ENCODE measurements at places on chromosomes 12 and 14. TPM values are rescaled to one million over a fixed set of nuclear protein-coding genes. Genes with fewer than 3 reads are reported as not detected.

Gene KRT5
- total RNA-seq, result not detected

Gene MUCL1
- not detected for total RNA-seq

Gene SLC2A14
- total RNA-seq, result 0.25 TPM

Gene RCOR1
- 28.1 TPM for total RNA-seq

Gene SLC7A8
- total RNA-seq, result not detected

Gene HHIPL1
- total RNA-seq, result not detected

Gene OR4N2
- not detected for total RNA-seq

Gene PRPH
- not detected for total RNA-seq

Gene HCAR3
- total RNA-seq, result not detected

Gene CLEC4E
- total RNA-seq, result not detected

Gene PLCZ1
- total RNA-seq, result not detected

Gene ST8SIA1
- total RNA-seq, result 39.4 TPM

Gene CCDC184
- 1.6 TPM for total RNA-seq

Gene PMCH
- total RNA-seq, result 1.6 TPM

Gene SIX6
- total RNA-seq, result not detected

Gene GLS2
- 1.3 TPM for total RNA-seq

Gene DENND5B
- 0.76 TPM for total RNA-seq

Gene TAS2R8
- total RNA-seq, result not detected

Gene SLC17A8
- total RNA-seq, result not detected

Gene CSRP2
- not detected for total RNA-seq
